ENCODE measurements at places on chromosomes 6 and 20. TPM values are rescaled to one million over a fixed set of nuclear protein-coding genes. Genes with fewer than 3 reads are reported as not detected.

C6orf120 gene
- 29.1 TPM for total RNA-seq

KIAA1586 gene
- total RNA-seq: 22.8 TPM

KCNQ5 gene
- 1.3 TPM for total RNA-seq

PEDS1 gene
- total RNA-seq: 33.3 TPM

PCSK2 gene
- total RNA-seq: 1.9 TPM

NKX2-2 gene
- not detected for total RNA-seq

C2 gene
- total RNA-seq: 0.26 TPM

THBS2 gene
- 22.5 TPM for total RNA-seq
